Activated CD8-positive, alpha-beta memory T cell treated with anti-CD3 and anti-CD28 coated beads, Interleukin-2, amount 10 ng/mL, durations not matched to agents 7 days and 5 days (primary cell): ENCODE measurements at places on chromosomes 3 and 15. TPM values are rescaled to one million over a fixed set of nuclear protein-coding genes. Genes with fewer than 3 reads are reported as not detected.

DNA sequence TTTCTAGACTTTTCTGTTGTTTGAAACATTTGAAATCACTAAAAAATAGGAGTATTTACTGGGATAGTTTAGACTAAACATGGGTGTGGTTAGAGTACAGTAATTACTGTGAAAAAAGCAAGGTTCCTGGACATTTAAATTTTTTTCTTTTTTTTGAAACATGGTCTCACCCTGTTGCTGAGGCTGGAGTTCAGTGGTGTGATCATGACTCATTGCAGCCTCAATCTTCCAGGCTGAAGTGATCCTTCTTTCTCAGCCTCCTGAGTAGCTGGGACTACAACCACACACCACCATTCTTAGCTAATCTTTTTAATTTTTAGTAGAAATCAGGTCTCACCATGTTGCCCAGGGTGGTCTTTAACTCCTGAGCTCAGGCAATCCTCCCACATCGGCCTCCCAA, 20.4 kb upstream of the CELF6 start:
- H3K36me3 ChIP-seq: peaks cover 6% of the 10 kb centered on the region
- H3K27me3 ChIP-seq: no peaks in the 10 kb centered on the region
- no peak overlapping the region for H3K27ac ChIP-seq
- no peaks in the 10 kb centered on the region for H3K4me1 ChIP-seq

GRCh38 chr15:61621146-61621545, 392.0 kb upstream of the RORA start:
- H3K4me3 ChIP-seq: no peak overlapping the region
- no peak for DNase-seq
- H3K4me1 ChIP-seq: no peaks in the 10 kb centered on the region
- H3K36me3 ChIP-seq: no peaks in the 10 kb centered on the region
- H3K27me3 ChIP-seq: peaks cover 7% of the 10 kb centered on the region
- H3K27ac ChIP-seq: no peak overlapping the region

DNA sequence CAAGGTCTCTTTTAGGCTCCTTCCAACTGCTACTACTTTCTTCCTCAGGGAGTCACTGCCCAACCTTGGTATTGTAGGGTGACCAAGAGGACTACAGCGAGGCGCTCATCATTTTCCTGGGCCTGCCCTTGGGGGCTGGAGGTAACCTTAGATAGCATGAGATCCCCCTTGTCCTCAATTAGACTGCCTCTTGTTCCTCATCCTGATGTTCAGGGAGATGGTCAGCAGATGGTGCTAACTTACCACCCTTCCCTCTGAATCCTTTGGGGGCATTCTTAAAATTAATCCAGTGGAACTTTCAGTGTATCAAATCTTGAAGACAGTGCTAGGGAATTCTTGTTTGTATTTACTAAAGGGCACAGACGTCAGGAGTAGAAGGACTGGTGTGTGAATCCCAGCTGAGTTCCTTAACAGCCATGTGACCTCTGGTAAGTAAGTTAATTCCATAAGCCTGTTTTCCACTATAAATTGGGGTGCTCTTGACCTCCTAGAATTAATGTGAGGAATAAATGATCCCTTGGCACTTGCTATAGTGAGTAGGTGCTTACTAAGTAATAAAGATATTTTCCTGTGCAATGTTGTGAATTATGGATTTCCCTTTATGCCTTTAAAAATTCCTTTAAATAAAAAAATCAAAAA, 4.1 kb upstream of the CLPX start:
- DNase-seq: peak; percentile 47
- no peaks in the 10 kb centered on the region for H3K27me3 ChIP-seq
- H3K4me3 ChIP-seq: no peak overlapping the region
- H3K4me1 ChIP-seq: peaks cover 5% of the 10 kb centered on the region

ARHGAP11A gene
- 139 TPM for total RNA-seq

- no peak overlapping the region for H3K4me3 ChIP-seq
- no peak for DNase-seq
- H3K4me1 ChIP-seq: peaks cover 21% of the 10 kb centered on the region
- no peak overlapping the region for H3K27ac ChIP-seq
- H3K27me3 ChIP-seq: no peaks in the 10 kb centered on the region
Observed at GRCh38 chr15:99275525-99276128, 24.3 kb downstream of the LRRC28 start.

DNA sequence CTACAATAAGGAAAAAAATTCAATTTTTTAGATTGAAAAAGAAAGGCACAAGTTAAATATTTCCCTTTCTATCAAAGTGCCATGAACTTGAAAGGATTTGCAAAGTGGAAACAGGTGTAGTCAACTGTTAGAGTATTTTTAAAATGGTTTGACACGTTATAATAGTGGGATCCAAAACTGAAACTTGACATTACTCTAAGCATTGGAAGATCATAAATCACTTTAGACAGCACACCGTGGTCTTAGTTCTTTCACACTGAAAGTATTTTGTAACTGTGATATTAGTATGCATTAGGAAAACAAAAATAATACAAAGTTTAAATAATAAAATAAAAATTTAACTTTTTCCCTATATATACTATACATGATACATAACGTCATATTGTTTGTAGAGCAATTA, 933.1 kb downstream of the EPHA3 start:
- no peaks in the 10 kb centered on the region for H3K27me3 ChIP-seq
- DNase-seq: no peak
- no peaks in the 10 kb centered on the region for H3K36me3 ChIP-seq
- H3K4me3 ChIP-seq: no peak overlapping the region
- no peaks in the 10 kb centered on the region for H3K4me1 ChIP-seq

- H3K27ac ChIP-seq: no peak overlapping the region
- H3K4me3 ChIP-seq: no peak overlapping the region
- no peak for DNase-seq
- H3K27me3 ChIP-seq: peaks cover 14% of the 10 kb centered on the region
Observed at GRCh38 chr3:10417847-10418246, 87.5 kb downstream of the ATP2B2 start.

DNA sequence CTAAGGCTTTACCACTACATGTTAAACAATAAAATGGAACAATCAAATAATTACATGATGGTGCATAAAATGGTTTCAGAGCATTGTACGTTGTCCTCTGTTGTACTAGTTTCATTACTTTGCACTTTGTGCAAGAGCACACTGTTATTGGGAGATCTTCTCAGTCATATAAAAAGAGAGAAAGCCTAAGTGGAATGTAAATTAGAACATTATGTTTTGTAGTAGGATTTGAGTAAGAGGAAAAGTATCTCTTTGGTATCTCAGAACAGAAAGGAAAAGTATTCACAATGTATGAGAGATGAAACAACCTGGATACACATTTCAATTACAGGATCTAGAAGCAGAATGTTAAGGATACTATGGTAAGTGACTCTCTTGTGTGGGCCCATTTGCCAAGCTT, 26.9 kb upstream of the PLSCR2 start:
- no peak overlapping the region for H3K27ac ChIP-seq
- no peak overlapping the region for H3K4me3 ChIP-seq
- DNase-seq: no peak
- peaks cover 6% of the 10 kb centered on the region for H3K36me3 ChIP-seq
- H3K4me1 ChIP-seq: peaks cover 12% of the 10 kb centered on the region

GRCh38 chr15:99895189-99895955, 162.1 kb upstream of the LYSMD4 start:
- H3K27ac ChIP-seq: no peak overlapping the region
- no peak overlapping the region for H3K4me3 ChIP-seq
- no peaks in the 10 kb centered on the region for H3K27me3 ChIP-seq
- no peak for DNase-seq
